Forelimb muscle (tissue), 1 donor: ENCODE measurements at places on chromosomes 2 and 18. TPM values are rescaled to one million over a fixed set of nuclear protein-coding genes. Genes with fewer than 3 reads are reported as not detected.

CNTNAP5 gene
- polyA plus RNA-seq, result 0.03 TPM

CCL20 gene
- polyA plus RNA-seq, result 0.49 TPM

TFCP2L1 gene
- polyA plus RNA-seq, result 0.09 TPM

ANKRD53 gene
- polyA plus RNA-seq, result 1.6 TPM

RAB6C gene
- polyA plus RNA-seq, result 0.24 TPM

TTN gene
- polyA plus RNA-seq, result 322 TPM
